Activated CD8-positive, alpha-beta T cell treated with anti-CD3 and anti-CD28 coated beads, Interleukin-2, amount 10 ng/mL, durations not matched to agents 7 days and 5 days (primary cell): ENCODE measurements at places on chromosomes 2 and 18. TPM values are rescaled to one million over a fixed set of nuclear protein-coding genes. Genes with fewer than 3 reads are reported as not detected.

- no peaks in the 10 kb centered on the region for H3K36me3 ChIP-seq
- H3K4me3 ChIP-seq, result no peak overlapping the region
- H3K27me3 ChIP-seq, result peaks cover 8% of the 10 kb centered on the region
- no peak for DNase-seq
- no peaks in the 10 kb centered on the region for H3K4me1 ChIP-seq
These were observed 97.4 kb upstream of the DNAJC10 start for GRCh38 chr2:182618672-182619079.

Gene SLC23A3
- 2.2 TPM for total RNA-seq

Gene LRP1B
- not detected for total RNA-seq

Gene SERPINB12
- total RNA-seq, result not detected

Gene GKN2
- not detected for total RNA-seq

DNA sequence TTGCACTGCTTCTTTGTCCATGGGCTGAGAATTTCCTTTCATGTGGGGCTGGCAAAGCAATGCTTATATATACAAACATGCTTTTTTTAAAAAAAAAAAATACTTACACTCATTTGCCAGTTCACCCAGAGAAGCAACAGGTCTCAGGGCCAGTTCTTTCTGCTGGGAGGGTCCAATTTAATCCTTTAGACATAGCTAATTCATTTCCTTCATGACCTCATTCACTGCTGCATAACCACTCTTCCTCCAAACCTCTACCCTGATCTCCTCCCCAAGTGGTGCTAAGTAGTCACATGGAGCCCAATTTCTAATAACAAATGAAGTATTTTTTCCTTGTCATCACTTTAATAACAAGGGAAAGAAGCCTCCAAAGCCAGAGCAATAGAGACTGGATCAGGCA lies 17.1 kb upstream of the TMEM178A start:
- no peaks in the 10 kb centered on the region for H3K4me1 ChIP-seq
- no peak overlapping the region for H3K27ac ChIP-seq
- no peak overlapping the region for H3K4me3 ChIP-seq
- peaks cover 1% of the 10 kb centered on the region for H3K27me3 ChIP-seq
- no peak for DNase-seq

DNA sequence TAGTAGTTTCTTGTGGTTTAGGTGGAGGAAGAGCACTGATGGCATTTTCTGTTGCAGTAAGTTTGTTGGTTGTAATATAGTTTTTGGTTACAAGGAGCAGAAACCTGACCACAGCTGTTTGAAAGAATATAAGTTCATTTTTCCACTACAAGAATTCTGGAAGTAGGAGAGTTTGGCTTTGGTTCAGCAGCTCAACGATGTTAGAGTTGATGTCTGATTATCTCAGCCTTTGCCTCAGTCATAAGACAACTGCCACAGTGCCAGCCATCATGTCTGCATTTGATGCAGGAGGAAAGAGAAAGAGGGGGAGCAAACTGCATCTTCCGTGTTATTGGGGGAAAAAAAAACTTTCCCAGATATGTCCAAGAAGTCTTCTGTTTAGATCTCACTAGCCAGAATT lies 119.1 kb downstream of the LYPD1 start:
- DNase-seq, result no peak
- H3K4me1 ChIP-seq, result no peaks in the 10 kb centered on the region
- H3K27ac ChIP-seq, result no peak overlapping the region

Gene ALPG
- not detected for total RNA-seq
